Renal pelvis (tissue), 12 donors: ENCODE measurements at places on chromosomes 4 and X. TPM values are rescaled to one million over a fixed set of nuclear protein-coding genes. Genes with fewer than 3 reads are reported as not detected.

- no peak for DNase-seq
Observed at GRCh38 chrX:109270580-109271484, 211.1 kb downstream of the GUCY2F start.

SYP gene
- polyA plus RNA-seq: 3.3 TPM

ARAP2 gene
- 4.6 TPM for polyA plus RNA-seq

GRCh38 chr4:144721994-144722393 lies 76.0 kb downstream of the HHIP start:
- DNase-seq: no peak

DNA sequence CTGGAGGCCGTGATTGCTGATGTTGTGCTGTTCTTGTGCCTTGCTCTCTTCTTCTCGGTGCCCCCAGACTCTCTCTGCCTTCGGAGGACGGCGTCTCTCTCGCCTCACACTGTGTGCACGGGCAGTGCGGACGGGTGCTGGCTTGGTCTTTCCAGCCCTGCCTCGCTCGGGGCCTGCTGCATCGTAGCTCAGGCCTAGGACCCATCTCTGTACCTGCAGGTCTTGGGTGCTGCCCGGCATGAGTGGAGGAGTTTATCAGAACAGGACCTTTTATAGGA lies 18.2 kb downstream of the RGS12 start:
- no peak for DNase-seq

DNA sequence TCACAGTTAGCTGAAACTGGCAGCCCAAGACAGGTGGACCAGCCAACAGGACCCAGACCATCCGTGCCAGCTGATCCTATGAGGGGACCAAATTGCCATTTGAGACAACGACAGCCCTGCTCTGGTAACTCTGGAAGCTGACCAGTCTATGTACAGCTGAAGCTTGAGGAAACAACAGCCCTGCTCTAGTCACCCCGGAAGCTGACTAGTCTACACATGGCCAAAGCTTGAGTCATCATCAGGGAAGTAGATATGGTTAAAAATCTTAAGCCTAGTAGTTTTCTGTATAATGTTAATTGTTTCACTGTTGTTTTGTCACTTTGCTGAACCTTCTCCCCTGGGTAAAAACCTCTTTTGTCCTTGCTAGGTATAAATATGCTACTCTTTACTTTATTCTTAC lies 905.4 kb upstream of the NDST4 start:
- DNase-seq: no peak

GRCh38 chr4:61149278-61149677 lies 50.8 kb upstream of the ADGRL3 start:
- DNase-seq: no peak

GRCh38 chr4:26176598-26177149 lies 144.1 kb upstream of the RBPJ start:
- no peak for DNase-seq

DNA sequence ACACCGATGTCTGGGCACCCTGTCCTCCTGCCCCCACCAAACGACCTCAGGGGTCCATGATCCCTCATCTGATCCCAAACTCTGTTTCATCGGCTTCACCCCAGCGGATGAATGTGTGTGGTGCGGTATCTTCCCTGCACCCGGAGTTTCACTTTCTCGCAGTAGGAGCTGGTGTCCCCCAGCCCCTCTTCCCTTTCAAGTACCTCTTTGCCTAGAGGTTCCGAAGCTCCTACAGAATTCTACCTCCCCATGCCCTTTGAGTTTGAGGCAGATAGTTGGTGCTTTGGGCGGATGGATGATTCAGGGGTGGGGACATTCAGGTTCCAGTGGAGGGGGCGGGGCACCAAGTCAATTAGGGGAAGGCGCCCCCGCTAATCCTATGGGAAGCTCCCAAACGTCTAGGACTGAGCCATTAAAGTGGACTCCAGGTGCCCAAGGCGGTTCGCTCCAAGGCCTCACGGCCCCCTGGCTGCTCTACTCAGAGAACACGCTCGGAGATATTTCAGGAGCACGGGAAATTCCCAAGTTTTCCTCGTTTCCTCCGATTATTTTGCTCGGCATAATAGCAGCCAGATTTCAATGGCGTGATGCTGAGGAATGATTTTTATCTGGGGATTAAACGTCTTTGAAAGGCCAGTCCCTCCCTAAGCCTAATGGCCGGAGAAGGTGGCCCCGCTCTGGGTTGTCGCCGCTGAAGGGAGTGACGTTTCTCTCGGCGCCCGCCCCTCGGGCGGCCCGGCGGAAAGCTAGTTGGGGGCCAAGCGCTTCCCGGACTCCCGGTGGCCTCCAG lies 1.3 kb downstream of the MSX1 start:
- no peak for DNase-seq

GRCh38 chrX:31506360-31506759 lies 434.5 kb upstream of the FTHL17 start:
- DNase-seq: no peak

DNA sequence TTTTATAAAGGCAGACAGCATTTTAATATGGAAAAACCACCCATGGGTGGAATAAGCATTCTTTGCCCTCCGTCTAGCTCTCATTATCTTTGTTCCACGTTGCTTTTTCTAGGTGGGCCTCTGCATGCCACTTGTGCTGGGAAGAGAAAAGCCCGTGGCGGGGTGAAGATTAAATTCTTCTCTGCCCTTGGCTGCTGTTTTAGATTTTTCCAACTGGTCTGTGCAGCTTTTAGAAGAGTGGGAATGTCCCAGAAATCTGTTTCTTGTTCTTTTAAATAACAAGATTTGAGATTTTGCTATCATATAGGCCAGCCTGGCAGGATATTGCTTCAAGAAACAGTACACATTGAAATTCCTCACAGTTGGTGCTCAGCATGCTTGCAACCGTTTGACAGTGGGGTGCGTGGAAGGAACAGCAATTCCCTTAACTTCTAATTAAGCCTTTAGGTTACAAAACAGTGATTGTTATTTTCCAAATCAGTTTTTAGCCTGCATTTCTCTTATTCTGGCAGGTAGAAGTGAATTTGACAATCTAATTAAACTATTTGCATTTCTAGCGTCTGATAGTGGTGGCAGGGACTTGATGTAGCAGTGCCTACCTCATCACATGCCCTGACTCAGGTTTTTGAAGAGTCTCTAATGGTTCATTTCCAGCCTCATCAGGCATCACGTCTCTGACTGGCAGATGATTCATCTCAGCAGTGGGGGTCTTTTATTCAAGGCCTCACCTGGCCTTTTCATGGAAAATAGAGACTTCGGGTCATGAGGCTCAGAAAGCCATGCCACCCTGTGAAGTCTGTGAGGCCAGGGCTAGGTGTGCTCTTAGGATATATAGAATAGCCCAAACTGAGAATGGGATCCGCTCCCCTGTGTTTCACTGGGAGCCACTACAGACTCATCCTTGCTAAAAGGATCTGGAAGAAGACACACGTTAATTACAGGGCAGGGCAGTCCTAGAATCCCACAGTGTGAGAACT lies 50.8 kb downstream of the PPEF1 start:
- DNase-seq: no peak

CHRNA9 gene
- 1.7 TPM for polyA plus RNA-seq

DNA sequence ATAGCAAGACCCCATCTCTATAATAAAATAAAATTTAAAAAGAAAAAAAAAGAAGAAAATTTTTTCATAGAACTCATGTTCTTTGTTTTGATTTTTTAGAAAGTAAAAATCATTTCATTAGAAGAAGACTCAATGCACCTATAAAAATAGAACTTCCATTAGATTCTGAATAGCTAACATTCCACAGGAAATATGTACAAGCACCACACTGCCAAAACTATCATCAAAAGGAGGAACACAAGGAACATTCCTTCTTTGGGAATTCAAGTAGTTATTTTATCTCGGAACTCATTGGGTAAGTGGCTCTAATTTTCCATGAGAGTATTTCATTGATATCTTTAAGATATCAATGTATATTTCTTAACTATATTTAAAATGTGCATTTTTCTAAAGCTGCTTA lies 157.6 kb downstream of the CAMK2D start:
- no peak for DNase-seq

ITGB1BP2 gene
- polyA plus RNA-seq: 1.3 TPM

F11 gene
- polyA plus RNA-seq: 1.9 TPM

- DNase-seq: no peak
Observed at GRCh38 chr4:162700815-162701361, 465.8 kb downstream of the NAF1 start.

CENPVL3 gene
- polyA plus RNA-seq: 1.9 TPM

- no peak for DNase-seq
Observed at GRCh38 chr4:145720656-145721055, 40.7 kb downstream of the C4orf51 start.

CT45A1 gene
- not detected for polyA plus RNA-seq

PRRG3 gene
- polyA plus RNA-seq: 7.9 TPM

KDM6A gene
- polyA plus RNA-seq: 31.2 TPM

SOX3 gene
- not detected for polyA plus RNA-seq

ATP1B4 gene
- polyA plus RNA-seq: not detected

GRCh38 chr4:110139111-110139510 lies 59.3 kb downstream of the ELOVL6 start:
- no peak for DNase-seq

DNA sequence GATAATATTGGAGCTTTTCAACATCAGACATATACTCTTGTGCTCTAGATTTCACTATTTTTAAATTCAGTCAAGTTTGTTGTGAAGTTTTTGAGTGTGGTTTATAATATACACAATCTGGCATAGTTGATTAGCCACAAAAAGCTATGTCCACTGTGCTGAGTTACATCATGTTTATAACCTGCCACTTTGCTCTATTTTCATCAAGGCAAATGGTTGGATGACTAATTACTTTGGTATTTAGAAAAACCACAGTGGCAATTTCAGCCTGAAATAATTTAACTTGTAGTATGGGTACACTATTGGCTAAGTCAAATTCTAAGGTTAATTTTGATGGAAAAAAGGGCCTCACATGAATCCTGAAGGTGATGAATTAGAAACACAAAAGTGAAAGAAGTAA lies 262.6 kb downstream of the C4orf33 start:
- DNase-seq: no peak

SLC26A1 gene
- polyA plus RNA-seq: 19.3 TPM

PAGE2B gene
- polyA plus RNA-seq: not detected

DNA sequence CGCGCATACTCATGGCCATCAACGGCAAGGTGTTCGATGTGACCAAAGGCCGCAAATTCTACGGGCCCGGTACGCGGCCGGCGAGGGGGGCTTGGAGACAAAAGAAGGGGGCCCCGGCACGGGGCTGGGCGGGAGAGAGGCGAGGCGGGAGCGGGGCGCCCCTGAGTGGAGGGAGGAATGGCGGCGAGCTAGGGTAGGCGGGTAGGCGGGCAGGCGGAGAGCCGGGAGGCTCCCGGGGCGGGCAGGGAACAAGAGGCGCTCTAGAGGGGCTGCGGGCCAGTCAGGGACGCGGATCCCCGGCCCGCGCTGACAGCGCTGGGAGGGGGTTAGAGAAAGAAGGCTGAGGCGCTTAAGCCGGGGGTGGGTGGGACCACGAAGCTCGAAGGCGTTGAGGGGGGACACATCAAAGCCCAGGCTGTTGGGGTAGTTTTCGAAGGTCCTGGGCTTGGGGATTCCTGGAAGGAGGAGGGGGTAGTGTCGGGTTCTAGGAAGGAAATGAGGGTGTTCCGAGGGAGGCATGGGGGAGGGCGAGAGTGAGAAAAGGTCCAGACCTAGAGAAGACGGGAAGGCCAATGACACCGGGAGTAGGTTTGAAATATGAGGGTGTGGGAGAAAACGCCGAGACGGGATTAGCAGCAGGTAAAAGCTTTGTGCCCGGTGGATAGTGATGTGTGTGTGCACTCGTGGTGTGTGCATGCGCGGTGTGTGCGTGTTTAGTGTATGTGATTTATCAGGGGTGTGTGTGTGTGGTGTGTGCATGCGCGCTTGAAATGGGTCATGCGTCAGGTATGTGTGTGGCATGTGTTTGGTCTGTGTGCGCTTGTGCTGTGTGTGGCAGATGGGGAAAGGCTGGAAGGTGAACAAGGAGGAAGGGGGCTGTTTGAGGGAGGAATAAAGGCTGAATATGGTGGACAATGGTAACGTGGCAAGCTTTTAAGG lies 807 bp downstream of the PGRMC1 start:
- DNase-seq: no peak

CENPC gene
- polyA plus RNA-seq: 27.9 TPM

ZNF157 gene
- polyA plus RNA-seq: 1.5 TPM

FOXR2 gene
- polyA plus RNA-seq: not detected

LRIT3 gene
- 1.3 TPM for polyA plus RNA-seq

DNA sequence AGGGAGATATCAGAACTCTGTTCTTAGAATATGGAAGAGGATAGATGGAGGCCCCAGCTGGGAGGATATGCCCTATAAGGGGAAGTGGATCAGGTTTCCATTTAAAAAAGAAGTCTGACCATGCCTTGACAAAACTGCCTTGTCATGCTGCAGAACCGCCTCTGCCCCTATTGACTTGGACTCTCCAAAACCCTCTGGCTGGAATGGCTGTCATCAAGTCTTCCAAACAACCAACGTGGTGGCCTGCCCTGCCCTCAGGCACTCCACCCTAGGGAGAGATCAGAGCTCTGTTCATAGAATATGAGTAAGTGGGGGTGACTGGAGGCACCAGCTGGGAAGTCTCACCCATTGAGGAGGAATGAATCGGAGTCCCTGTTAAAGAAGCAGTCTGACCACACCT lies 114.9 kb downstream of the VSIG4 start:
- no peak for DNase-seq

DNA sequence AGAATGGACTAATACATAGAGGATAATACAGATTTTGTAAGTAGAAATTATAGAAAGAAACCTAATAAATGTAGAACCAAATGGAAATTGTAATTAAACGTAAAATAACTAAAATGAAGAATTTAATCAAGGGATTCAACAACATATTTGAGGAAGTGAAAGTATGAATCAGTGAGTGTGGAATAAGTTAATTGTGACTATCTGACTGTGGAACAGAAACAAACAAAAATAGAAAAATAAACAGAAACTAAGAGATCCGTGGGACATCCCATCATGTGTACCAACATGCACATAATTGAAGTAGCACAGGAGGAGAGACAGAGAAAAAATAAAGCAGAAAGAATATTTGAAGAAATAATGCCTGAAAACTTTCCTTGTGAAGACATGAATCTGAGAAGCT lies 208.6 kb upstream of the TACR3 start:
- no peak for DNase-seq

SLC10A4 gene
- 0.21 TPM for polyA plus RNA-seq

DNA sequence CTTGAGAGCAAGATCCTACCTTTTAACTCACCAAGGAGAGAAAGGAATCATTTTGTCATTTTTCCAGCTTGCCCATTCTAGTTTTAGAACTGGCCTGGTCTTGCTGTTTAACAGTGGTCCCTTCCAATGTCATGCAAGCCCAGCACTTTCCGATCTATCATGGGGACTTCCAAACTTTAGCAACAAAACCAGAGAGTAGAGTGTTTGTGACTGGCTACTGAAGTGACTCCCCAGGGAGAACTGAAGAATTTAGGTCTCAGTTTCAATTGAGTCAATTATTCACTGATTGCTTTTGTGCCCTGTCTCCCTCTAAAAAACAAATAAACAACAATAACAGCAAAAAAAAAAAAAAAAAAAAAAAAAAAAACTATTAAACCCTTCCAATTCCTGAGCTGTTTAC lies 108.3 kb downstream of the LHFPL1 start:
- no peak for DNase-seq

DNA sequence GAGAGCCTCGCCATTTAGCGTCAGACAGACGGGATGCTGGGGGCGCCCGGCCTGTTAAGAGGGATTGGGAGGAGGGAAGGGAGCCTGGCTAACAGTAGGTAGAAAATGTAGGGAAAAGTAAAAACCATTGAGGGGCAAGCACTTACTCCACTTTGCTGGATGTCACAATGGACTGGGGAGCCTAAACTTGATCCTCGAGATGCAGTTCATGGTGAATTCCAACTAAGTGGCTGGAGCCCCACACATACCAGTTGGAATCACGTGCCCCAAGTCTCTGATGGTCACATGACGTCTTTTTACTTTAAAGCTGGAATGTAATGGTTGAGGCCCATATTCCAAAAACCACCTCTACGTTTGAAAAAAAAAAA lies 1.5 kb downstream of the PLS3 start:
- DNase-seq: peak; percentile 22

GRCh38 chr4:151718984-151719955 lies 41.5 kb downstream of the GATB start:
- no peak for DNase-seq

SPACA5 gene
- polyA plus RNA-seq: not detected
